Smooth muscle cell of bladder (primary cell): ENCODE measurements at places on chromosomes 11 and 22. TPM values are rescaled to one million over a fixed set of nuclear protein-coding genes. Genes with fewer than 3 reads are reported as not detected.

The B4GALNT4 gene
- 1.9 and 3.6 TPM in 2 replicates for total RNA-seq

The NAALAD2 gene
- total RNA-seq: 0.14 and 0.28 TPM in 2 replicates

The C11orf91 gene
- total RNA-seq: not detected in 2 replicates

The ART1 gene
- total RNA-seq: not detected in 2 replicates
